ENCODE measurements at places on chromosomes 1 and 21.

GRCh38 chr1:91622616-91623015, 122.0 kb downstream of the CDC7 start:
- no peak for DNase-seq

DNA sequence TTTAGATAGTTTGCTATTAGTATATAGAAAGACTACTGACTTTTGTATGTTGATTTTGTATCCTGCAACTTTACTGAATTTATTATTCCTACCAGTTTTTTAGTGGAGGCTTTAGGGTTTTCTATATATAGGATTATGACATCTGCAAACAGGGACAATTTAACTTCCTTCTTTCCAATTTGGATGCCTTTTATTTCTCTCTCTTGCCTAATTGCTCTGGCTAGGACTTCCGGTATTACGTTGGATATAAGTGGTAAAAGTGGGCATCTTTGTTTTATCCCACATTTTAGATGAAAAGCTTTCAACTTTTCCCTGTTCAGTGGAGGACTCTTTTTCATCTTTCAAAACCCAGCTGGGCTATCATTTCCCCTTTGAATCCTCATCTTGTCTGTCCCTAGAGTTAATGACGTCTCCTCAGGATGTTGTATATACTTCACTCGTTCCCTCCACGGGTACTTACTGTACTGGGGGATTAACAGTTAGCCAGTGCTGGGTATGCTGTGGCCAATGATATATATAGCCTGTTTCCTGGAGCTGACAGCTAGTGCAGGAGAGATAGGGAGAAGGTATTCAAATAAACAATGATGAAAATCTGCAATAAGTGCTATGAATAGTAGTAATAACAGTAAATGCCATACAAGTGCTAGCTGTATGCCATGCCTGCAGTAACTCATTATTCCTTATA, 9.8 kb downstream of the ACOT11 start:
- no peak for DNase-seq

DNA sequence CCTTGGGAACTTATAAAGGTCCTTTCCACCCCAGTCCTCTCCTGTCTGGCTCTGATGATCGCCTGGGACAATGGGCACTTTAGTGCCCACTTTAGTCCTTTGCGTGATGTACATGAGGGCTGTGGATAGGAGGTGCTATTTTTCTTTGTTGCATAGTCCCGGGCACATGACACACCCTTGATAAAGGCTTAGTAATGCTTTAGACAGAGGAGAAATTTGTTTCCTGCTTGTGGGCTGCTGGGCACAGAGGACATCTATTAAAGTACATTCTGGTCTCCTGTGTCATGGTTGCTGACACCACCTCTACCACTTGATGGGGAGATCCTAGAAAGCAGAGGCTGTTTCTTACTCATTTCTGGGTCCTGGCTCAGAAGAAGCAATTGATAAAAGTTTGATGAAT, 5.4 kb upstream of the KNCN start:
- DNase-seq: no peak

DNA sequence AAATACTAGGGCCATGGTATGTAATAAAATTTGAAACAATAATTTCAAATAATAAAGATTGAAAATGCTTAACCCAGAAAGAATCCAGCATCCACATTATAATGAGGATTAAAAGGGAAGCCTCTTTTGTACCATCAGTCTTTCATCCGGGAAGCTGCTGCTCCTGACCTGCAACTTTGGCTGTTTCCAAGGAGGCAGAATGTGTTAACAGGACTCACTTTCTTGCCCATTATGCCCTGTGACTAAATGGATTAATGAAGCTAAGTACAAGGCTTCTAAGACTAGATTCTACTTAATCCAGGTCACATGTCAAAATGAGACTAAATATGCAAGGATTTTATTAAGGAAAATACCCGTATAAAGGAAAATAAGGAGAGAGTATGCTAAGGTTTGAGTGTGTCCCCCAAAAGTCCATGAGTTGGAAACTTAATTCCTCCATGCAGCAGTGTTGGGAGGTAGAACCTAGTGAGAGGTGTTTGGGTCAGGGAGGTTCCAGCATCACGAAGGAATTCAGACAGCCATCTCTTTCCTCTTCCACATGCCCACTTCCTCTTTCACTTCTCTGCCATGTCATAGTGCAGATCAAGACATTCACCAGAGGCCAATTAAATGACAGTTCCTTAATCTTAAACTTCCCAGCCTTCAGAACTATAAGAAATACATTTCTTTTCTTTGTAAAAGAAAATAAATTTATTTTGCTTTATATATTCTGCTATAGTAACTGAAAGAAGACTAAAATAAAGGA, 27.7 kb downstream of the FMO2 start:
- no peak for DNase-seq

DNA sequence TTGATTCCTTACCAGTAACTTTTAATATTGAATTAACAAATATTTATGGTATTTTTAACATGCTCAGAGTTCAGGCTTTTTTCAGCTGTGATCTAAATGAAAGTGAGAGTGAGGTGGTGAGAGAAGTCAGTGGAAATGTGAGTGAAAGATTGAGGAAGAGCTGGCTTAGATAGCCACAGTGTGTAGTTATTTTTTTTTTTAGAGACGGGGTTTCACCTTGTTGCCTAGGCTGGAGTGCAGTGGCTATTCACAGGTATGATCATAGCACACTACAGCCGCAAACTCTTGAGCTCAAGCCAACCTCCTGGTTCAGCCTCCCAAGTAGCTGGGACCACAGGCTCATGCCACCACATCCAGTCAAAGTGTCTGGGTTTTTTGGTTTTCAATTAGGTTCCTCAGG, 10.9 kb downstream of the RNF11 start:
- no peak for DNase-seq

DNA sequence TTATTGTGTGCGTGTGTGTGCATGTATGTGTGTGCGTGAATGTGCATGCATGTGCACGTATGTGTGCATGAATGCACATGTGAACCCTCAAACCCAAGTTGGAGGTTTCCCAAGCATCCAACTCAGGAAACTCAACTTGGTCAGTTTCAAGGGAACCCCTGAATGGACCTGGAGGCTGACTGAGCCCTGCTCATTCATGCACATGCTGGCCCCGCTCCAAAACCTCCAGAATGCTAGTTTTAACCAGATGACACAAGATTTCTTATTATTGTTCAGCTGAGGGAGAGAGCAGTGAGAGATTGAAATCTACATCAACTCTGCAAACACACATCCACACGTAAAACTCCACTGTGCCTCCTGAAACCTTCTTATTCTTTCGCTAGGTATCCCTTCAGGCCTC, 104.4 kb downstream of the OMA1 start:
- peak; percentile 57 for DNase-seq

DNA sequence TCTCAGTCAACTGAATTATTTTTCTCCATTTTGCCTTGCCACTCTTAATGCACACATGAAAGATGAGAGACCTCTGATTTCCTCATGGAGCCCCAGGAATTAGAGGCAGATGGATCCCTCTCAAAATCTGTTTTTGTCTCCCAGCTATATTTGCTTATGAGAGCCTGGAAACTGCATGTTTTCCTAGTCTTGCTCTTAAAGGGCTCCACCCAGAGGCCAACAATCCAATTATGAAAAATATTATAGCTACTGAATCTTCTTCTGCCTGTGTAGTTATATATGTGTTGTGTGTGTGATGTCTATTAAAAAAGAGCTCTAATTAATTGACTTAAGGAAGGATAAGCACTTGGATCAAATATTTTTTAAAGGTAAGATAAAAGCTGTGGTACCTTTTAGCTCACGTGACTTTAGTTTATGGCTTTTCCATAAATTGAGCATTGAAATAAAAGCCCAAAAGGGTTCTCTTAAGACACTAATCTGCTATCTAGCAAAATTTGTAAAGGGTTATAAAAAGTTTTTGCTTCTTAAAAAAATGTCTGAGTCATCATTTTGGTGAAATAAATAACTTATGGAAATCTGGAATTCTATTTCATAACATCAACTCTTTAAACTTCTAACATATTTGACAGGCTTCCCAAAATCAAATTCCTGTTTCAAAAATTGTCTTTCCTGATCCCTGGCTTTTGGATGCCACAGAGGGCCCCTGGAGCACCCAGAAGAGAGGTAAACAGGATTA, 31.2 kb upstream of the TSPEAR start:
- no peak for DNase-seq

DNA sequence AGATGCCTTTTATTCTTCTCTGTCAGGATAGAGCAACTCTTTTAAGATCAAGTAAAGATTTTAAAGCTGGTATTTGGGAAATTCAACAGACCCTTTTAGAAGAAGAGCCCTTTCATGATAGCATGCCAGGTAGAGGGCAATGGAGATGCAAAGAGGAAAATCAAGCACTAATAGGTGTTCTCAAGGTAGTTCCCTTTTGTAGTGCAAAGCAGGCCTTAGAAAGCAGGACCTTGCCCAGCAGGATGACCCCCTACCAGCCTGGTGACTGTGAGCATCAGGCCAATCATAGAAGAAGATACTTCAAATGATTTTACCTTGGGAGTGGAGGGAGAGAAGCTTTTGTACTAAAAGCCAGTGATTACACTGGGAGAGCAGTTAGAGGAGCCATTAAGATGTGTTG, 381.4 kb upstream of the ZRANB2 start:
- no peak for DNase-seq

GRCh38 chr1:95127380-95127779, 10.2 kb downstream of the TLCD4 start:
- no peak for DNase-seq

DNA sequence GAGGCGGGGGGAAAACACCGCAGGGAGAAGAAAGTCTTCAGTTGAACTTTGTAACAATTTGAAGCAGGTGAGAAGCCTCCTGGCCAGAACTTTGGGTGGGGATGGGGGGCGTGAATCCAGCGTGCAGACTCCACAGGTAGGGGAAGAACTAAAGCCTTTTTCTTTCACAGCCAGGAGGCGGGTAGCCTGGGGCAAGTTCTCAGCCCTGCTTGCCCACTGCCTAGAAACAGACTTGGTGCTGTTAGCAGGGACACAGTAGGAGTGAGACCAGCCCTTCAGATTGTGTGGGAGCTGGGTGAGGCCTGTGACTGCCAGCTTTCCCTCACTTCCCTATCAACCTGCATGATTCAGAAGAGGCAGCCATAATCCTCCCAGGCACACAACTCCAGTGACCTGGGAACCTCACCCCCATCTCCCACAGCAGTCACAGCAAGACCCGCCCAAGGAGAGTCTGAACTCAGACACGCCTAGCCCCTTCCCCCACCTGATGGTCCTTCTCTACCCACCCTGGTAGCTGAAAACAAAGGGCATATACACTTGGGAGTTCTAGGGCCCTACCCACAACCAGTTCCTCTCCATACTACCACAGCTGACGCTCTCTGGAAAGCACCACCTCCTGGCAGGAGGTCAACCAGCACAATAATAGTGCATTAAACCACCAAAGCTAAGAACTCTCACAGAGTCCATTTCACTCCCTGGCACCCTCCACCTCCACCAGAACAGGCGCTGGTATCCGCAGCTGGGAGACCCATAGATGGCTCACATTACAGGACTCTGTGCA, 83.5 kb upstream of the CDC42BPA start:
- DNase-seq: no peak

GRCh38 chr1:58059789-58060188, 486.7 kb downstream of the OMA1 start:
- DNase-seq: no peak

DNA sequence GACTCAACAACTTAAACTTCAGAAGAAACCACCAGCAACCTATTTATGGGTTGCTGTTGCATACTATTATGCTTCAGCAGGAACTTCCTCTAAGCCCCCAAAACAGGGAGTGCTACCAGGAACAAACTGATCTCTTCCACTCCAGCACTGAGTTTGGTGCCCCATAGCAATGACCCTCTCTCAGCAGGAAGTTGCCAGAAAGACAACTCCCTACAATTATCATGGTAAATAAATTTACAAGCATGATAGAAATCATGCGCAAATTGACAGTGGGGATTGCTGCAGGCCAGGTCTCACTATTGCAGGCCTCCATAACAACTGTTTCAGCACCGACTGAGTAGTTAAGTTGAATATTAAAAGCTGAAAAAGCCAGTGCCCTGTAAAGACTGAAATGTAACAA, 180.6 kb downstream of the PLA2G4A start:
- no peak for DNase-seq

DNA sequence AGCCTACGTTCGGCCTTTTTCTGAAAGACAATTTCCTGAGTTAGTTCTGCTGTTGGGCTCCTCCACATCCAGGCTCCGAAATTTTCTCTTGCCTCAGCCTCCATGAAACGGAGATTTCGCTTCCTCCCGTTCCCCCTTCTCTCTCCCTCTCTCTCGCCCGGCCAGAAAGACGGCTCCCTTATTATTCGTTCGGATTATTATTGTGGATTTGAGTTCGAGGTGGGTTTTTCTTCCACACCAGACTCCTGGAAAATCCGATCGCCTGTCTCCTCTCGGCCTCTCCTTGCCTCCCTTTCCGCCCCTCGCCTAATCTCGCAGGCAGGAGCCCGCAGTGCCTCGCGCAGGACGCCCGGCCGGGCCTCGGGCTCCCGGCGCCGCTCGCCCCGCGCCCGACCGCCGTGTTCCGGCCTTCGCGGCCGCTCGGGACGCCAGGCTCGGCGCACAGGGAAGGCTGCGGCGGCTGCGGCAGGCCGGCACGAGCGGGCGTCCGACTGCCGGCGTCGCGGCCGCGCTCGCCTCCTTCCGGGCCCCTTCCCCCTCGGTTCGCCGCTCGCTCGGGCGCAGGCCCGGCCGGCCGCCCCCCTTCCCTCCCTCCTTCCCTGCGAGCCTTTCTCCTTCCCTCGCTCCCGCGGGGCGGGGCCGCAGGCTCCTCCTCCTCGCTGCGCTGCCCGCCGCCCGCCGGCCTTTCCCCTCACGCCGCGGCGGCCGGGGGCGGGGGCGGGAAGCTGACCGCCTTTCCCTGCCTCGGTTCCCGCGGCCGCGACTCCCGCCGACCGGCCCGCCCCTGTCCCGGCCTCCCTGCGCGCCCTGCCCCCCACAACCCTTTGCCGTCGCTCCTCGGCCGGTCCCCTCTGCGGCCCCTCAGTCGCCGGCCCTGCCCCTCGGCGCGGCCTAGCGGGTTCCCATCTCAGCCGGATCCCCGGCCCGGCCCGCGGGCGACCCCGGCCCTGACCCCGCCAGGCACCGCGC, at the start of gene ARHGEF11:
TSS of gene ARHGEF11 (minus strand) at position 493 of the 969 bp plus-strand sequence. CDS start 1,412 bp downstream, outside the sequence.
- peak; percentile 92 for DNase-seq

DNA sequence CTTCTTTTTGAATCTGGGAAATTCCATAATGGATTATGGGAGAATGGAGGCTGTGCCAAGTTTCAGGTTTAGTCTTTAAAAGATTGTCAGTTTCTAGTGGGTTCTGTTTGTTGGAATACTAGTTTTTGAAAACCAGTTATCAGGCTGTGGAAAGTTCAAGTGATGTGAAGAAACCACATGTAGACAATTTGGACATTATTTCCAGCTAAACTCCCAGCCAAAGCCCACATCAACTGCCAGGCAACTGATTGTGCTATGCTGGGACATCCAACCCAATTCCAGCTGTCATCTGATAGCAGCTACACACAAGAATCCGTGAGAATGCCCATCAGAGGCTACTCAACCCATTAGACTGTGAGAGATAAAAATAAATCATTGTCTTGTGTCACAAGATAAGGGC, 546.1 kb upstream of the ADAMTS5 start:
- DNase-seq: no peak

DNA sequence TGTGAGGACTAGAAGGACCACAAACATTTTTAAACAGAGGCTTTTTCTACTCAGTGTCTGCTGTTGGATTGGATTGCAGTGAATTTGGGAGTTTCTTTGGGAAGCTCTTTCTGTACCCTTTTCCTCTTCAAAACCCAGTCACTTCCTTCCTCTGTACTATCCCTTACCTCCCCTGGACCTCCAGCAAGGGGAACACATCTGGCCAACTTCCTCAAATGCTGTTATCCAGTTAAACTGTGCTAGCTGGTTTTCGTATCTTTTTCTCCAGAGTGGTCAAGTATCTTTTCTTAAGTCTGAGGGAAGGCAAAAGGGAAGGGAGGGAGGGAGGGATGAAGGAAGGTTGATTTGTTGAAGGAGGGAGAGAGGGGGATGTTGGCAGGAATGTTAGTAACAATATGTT, 99.2 kb upstream of the TNR start:
- no peak for DNase-seq

All from left kidney (tissue), 8 donors.